ENCODE measurements at places on chromosomes 6 and 20. TPM values are rescaled to one million over a fixed set of nuclear protein-coding genes. Genes with fewer than 3 reads are reported as not detected.

The CAGE1 gene
- total RNA-seq, result not detected

The LCA5 gene
- total RNA-seq, result 3.6 TPM

The NEU1 gene
- total RNA-seq, result 31.9 TPM

The KIAA0408 gene
- 6.4 TPM for total RNA-seq

The ME1 gene
- 13.4 TPM for total RNA-seq

DNA sequence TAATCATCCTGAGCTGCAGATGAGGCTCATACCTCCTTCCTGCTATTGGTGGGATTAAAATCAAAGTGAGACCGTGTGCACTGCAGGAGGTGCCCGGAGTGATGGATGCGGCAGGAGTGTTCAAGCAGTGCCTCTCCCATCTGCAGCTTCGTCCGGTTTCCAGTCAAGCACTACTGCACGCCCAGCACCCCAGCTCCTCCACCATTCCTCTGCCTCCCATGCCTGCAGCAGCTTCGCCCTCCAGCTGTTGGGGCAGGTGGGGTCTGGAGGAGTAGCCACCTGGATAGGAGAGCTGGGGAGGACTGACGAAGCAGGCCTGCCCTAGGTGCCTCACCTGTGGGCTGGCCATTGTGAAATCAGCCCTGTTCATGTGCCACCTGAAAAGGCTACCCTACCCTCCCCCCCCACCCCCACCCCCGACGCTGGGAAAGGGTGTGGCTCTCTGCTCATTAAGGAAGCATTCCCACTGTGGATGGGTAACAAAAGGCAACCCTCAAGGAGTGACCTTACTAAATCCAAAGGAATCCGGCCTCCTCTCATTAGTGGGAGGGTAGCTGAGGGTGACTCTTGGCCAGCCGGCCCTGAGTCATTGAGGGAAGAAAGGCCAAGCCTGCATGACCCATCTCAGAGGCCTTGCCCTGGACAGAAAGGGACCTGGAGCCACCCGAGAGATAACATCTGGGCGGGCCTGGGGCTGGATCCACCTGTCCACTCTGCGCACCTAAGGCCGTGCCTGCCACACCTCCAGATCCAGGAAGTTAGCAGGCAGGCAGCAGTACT lies 115.9 kb upstream of the ARMC2 start:
- DNase-seq, result no peak

GRCh38 chr6:149364557-149364956 lies 35.5 kb upstream of the SUMO4 start:
- no peak for DNase-seq

DNA sequence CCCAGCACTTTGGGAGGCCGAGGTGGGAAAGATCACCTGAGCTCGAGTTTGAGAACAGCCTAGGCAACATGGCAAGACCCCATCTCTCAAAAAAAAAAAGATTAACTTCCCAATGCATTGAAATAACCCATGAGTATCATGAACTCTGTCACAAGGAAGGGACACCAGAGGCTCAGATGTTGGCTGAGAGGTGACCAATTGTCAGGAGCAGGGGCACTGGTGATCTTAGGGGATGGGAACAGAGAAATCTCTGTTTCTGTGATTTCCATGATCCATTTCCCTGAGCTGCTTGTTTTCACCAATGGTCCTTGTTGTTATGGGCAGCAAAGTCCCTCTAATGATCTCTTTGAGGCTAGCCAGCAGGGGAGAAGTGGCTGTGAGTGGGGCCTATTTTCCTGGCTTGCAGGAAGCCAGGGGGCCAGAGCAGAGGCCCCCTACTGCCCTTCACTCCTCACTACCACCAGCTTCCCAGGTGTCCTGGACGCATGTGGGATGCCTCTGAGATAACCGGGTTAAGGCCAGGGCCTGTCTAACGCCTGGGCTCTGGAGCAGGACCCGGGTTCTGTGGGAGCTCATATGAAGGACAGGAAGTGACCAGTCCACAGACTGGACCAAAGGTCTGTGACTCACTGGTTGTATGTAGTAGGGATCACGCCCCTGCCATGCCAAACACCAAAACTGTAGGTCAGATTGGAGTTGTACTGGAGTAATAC lies 54.4 kb downstream of the PCNA start:
- DNase-seq, result no peak

GRCh38 chr20:64024141-64024990 lies 11.6 kb upstream of the C20orf204 start:
- no peak for DNase-seq

DNA sequence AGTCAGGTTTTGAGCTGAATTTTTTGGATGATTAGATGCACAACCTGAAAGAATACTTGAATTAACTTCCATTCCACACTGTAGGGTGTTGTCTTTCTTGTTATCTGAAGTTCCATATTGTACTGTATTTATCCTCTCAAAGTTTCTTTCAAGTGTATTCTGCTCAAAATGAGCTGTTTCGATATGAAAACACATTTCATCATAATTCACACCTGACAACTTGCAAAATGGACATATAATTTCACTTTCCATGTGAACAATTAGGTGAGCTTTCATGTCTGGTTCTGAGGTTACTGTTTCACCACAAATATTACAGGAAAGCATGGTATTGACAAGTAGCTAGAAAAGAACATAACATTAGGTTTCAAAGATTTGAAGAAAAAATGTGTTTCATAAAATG lies 1.7 kb downstream of the ZUP1 start:
- DNase-seq, result no peak

- no peak for DNase-seq
These were observed 162.7 kb downstream of the RALGAPA2 start for GRCh38 chr20:20549704-20550103.

DNA sequence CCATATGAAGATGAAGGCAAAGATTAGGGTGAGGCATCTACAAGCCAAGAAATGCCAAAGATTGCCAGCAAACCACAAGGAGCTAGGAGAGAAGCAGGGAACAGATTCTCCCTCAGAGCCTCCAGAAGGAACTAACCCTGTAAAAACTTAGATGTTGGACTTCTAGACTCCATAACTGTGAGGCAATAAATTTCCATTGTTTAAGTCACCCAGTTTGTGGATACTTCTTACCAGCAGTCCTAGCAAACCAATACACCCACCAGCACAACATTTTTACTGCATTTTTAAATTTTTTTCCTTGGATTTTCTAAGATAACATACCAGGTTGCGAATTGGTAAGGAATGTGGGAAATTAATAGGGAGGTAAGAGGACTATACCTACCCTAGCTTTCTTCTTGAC lies 47.8 kb upstream of the EYA4 start:
- no peak for DNase-seq

DNA sequence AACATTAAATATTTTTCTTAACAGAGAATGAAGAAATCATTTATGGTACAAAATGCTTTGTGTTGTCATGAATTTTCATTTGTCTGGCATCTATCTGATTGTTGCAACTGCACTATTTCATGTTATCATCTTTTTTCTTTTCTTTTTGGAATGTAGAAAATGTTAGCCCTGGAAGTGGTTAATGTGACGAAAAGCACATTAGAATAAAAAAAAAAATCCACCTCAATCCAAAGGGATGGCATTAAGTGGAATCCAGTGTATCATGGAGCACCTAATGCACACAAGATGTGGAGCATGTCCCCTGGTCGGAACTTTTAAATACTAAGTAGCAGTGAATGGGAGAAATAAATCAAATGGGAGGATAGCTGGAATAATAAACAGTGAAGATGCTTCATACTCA lies 172.9 kb upstream of the MCHR2 start:
- DNase-seq, result no peak

DNA sequence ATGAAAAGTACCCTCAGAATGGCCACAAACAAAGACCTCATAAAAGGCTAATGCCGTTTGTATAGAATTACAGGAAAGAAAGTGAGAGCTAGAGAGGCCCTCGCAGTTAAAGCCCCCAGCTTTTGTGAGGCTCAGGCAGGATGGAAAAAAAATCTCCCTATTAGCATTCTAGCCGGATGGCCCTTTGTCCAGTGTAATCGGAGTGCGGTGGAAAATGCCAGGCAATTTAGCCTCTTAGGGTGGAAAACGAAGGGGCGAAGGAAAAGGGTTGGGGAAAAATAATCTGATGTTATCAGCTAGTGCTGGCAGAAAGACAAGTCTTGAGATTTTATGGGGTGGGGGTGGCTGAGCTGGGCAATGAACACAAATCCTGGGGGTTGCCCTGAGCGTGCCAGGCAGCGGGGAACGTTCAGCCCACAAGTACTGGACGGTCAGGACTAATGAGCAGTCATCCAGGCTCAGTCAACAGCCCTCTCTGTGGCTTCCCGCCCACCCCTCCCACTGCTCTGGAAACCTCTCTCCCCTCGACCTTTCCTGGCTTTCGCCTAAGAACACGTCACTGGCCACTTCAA lies 92.4 kb downstream of the PSMG4 start:
- no peak for DNase-seq

- no peak for DNase-seq
These were observed 73.1 kb upstream of the EZR start for GRCh38 chr6:158892266-158892665.

GRCh38 chr6:151229401-151230276 lies 10.1 kb upstream of the AKAP12 start:
- no peak for DNase-seq

DNA sequence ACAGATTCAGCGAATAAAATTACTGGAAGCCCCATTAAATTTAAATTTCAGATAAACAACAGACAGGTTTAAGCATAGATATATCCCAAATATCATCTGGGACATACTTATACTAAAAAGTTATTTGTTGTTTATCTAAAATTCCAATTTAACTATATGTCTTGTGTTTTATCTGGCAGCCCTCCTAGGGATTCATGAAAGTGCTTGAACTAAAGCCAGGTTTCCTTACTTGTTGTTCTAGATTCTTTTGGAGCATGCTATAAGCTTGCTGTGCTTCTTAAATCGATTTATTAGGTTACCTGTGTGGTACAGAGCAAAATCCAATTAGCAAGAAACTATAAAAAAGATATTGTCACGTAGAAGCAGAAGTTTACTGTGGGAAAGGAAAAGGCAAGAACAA lies 202.5 kb upstream of the GMDS start:
- no peak for DNase-seq

DNA sequence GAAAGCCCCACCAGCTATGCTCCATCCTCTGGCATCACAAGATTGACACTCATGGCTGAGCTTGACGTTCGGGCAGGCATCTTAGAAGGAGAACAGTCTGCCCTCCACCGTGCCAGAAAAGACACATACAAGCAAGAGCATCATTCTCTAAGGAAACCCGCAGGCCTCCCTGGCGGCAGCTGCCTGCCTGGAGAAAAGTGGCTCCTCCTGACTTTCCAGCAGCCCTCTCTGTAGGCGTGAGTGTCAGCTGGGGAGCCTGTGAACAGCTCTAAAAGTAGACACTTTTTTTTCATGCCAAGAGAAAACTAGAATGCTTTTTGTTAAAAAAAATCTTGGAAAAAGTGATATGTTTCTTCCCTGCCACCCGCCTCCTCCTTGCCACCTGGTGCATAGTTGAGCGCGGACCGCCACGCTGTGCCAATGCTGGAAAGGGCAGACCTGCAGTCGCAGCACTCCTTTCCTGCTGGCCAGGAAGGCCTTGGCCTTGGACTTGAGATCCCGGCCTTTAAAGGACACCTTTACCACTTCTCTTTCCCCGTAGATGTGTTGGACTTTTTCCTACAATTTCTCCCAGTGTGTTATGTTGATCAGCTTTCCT lies 29.7 kb upstream of the INSM1 start:
- no peak for DNase-seq

DNA sequence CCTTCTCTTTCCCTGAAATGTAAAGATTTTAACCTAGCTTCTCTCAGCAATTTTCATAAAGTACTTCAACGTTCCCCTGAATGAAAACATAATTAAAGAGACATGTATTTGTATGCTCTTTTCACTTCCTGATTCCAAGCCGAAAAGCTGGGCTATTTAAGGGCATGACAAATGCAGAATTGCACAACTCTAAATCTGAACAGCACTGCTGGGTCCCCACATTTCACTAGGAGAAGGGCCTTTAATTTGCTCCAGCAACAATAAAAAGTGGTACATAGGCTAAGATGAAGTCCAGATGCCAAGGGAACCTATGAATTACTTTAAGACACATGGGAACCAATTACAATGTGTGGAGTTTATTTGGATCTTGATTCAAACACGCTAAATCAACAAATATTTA lies 42.0 kb downstream of the IRAK1BP1 start:
- no peak for DNase-seq

Data from endothelial cell (in vitro differentiated cells).